Esophagus muscularis mucosa (tissue), 4 donors: ENCODE measurements at places on chromosomes 1 and 21. TPM values are rescaled to one million over a fixed set of nuclear protein-coding genes. Genes with fewer than 3 reads are reported as not detected.

Gene GUCA2B
- total RNA-seq: not detected

GRCh38 chr1:58392083-58392482 is 154.4 kb downstream of the OMA1 start:
- no peak for DNase-seq

DNA sequence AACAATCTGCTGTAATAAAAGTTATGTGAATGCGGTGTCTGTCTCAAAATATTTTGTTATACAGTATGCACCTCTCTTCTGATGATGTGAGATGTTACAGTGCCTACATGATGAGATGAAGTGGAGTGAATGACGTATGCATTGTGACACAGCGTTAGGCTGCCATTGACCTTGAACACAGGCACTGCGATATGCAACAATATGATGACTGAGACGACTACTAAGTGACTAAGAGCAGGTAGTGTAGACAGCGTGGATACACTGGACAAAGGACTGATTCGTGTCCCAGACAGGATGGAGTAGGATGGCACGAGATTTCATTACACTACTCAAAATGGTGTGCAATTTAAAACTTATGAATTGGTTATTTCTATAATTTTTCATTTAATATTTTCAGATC is 8.4 kb downstream of the SGIP1 start:
- DNase-seq: no peak

DNA sequence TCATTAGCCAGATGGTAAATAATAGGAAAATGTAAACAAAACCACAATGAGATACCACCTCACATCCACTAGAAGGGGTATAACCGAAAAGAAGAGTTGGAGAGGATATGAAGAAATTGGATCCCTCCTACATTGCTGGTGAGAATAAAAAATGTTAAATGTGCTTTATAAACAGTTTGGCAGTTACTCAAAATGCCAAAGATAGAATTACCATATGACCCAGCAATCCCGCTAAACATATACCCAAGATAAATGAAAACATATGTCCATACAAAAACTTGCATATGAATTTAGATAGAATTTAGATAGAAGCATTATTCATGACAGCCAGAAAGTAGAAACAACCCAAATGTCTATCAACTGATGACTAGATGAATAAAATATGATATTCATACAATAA is 4.4 kb upstream of the FMO2 start:
- no peak for DNase-seq

DNA sequence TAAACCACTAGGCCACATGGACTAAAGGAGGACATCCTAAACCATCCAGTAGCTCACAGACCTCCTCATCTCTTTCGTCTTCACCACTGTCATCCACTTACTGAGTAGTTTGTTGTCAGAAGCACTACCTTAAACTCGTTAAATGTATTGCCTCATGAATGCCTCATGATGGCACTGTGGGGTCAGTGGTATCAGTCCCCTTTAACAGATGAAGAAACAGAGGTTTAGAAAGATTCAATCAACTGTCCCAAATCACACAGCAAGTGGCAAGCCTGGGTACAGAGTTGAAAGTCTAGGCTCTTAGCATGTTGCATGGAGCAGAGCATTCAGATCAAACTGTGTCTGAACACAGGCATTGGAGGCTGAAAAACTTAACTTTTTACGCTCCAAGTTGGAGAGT is 183.6 kb upstream of the KIAA0040 start:
- DNase-seq: no peak
